ENCODE measurements at places on chromosomes 7 and 10.

DNA sequence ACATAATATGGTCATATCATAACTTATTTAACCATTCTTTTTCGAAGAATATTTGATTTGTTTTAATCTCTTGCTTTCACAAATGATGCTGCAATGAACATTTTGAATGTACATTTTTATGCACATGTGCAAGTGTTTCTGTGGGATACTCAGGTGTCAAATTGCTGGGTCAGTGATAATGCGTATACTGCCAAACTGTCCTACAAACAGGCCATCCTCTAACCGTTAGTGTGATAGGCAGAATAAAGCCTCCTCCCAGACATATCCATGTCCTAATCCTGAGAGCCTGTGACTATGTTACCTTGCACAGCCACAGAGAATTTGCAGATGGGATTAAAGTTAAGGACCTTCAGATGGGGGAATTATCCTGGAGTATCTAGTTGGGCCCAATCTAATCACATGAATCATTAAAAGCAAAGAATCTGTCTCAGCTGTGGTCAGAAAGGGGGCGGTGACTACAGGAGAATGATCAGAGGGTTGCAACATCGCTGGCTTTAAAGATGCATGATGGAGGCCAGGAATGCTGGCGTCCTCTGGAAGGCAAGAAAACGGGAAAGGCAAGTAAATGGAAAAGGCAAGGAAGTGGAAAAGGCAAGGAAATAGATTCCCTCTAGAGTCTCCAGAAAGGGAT lies 46.7 kb downstream of the FZD1 start:
- peak; percentile 16 for DNase-seq

DNA sequence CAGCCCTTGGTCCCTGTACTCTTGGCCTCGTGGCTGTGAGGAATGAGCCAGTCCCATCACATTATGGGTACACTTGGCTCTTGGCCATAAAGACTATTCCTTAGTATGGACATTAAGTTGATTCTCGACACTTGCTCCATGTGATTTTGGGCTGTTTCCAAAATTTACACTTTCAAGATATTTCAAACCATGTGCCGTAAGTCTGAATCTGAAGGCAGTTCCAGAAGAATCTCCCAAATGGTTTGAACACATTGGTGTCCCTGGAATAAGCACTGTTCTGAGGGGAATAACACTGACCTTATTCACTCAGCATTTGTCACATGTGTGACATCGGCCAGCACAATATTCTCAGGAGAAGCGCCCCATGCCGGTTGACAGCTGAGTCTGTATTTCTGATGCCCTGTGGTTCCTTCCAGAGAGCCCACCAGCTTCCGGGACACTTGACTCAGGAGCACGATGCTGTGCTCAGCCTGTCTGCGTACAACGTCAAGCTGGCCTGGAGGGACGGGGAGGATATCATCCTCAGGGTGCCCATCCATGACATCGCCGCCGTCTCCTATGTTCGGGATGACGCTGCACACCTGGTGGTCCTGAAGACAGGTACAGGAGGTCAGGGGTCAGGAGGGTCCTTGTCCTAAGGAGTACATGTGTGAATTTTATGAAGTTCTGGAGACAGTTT lies 24.6 kb downstream of the NACAD start:
- DNase-seq = no peak

GRCh38 chr7:117731455-117731854 lies 141.8 kb downstream of the CTTNBP2 start:
- DNase-seq = peak; percentile 25

GRCh38 chr10:3350617-3351258 lies 178.2 kb upstream of the PITRM1 start:
- peak; percentile 31 for DNase-seq

GRCh38 chr7:75596727-75597614 lies 104.9 kb downstream of the SPDYE5 start:
- no peak for DNase-seq

DNA sequence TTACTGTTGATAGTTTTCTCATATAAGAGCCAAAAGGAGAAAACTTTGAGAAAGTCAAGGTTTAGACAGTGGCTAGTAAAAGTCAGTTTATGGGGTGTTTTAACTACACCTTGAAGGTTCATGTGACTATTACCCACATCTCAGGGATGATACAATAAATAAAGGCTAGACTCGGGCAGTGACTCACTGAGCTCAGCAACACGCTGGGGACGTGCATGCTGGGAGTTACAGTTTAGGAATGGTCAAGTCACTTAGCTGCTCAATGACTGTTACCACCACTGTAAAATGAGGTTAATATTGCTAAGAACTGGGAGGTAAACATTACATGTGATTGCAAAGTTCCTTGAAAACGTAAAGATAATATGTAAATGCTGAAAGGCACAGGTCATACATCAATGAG lies 1254.4 kb upstream of the PHF14 start:
- no peak for DNase-seq
